ENCODE measurements at places on chromosomes 13 and 19.
A peak's percentile ranks its signal among the peaks of the same experiment; 100 is the strongest.

GRCh38 chr19:49210901-49211451, 53.4 kb downstream of the TRPM4 start:
- DNase-seq, result no peak

- no peak for DNase-seq
Measured at GRCh38 chr13:98111168-98112098, 31.5 kb upstream of the FARP1 start.

DNA sequence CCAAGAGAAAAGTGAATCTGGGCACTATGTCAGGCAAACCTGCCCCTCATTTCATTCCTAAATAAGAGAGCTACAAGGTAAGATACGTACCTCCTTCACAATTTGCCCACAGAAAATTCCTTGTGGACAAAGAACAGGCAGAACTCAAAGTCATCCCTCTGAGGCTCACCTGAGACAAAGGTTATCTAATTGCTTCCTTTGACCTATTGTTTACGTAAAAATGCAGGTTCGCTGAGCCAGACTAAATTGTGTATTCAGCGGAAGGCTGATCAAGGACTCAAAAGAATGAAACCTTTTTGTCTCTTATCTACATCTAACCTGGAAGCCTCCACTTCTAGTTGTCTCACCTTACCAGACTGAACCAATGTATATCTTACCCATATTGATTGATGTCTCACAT, 213.3 kb downstream of the POSTN start:
- DNase-seq, result no peak

DNA sequence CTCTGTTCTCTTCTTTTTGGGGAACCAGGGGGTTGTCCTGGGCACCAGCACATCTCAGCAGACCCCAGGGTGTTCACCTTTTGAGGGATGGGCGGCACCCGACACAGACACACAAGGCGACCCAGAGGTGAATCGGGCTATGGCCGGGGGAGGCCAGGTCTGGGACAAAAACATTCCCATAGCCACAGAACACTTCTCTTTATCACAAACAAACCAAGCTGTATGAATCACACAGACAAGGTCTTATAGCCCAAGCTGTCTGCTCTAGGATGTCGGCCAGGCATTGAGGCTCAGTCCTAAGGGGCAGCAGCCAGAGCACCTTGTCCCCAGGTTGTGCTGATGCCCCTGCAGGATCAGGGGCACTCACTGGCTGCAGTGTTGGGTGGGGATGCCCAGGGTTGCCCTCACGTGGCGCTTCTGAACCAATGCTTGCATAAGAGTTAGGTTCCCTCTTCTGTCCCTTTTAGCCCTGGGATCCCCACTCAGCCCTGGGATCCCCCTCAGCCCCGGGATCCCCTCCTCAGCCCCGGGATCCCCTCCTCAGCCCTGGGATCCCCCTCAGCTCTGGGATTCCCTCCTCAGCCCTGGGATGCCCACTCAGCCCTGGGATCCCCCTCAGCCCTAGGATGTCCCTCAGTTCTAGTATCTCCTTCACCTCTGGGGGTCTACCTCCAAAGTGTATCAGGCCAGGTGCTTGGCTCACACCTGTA, 26.9 kb downstream of the MAU2 start:
- DNase-seq, result no peak

DNA sequence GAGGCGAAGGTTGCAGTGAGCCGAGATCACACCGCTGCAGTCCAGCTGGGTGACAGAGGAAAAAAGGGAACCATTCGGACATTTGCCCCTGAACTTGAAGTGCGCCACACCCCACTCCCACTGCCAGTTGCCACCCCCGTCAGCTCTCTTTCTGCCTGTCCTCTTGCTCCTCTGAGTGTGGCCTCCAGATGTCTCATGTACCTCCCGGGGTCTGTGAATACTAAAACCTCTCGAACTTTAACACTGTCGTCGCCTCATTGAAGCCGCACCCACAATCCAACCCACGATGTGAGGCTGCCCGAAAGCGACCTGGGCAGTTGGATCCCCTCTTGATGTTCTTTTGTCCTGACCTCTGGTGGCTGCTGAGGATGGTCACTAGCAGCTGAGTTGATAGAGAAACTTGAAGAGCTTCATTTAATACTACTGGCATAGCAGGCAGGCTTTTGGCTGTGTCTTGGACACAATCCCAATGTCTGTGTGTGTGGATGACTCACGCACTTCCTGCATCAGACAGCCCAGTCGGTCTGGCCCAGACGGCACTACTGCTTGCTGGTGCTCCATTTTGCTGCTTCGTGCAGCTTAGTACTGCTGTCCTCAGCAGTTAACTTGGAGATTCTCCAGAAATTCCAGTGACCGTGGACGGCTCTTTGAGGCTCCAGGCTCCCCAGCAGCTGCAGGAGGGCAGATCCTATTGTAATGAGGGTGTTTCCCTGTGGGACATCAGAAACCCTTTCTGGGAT, 4.2 kb downstream of the FPR3 start:
- no peak for DNase-seq

DNA sequence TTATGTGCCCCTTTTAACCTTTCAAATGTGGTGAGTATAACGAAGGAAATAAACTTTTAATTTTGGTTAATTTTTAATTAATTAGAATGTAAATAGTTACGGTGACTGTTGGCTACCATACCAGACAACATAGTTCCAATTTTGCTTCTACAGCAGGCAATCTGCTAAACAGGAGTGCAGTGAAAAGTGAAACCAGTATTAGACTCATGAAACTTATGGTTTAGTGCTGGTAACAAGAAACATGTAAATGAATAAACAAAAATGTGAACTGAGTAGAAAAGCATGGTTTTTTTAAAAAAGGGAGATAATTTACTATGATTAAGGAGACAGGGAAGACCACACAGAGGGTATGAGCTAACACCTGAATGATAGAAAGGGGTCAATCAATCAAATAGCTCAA, 478.4 kb downstream of the PCDH9 start:
- no peak for DNase-seq

- no peak for DNase-seq
Measured at GRCh38 chr13:43377149-43377548, 353.8 kb downstream of the DNAJC15 start.

DNA sequence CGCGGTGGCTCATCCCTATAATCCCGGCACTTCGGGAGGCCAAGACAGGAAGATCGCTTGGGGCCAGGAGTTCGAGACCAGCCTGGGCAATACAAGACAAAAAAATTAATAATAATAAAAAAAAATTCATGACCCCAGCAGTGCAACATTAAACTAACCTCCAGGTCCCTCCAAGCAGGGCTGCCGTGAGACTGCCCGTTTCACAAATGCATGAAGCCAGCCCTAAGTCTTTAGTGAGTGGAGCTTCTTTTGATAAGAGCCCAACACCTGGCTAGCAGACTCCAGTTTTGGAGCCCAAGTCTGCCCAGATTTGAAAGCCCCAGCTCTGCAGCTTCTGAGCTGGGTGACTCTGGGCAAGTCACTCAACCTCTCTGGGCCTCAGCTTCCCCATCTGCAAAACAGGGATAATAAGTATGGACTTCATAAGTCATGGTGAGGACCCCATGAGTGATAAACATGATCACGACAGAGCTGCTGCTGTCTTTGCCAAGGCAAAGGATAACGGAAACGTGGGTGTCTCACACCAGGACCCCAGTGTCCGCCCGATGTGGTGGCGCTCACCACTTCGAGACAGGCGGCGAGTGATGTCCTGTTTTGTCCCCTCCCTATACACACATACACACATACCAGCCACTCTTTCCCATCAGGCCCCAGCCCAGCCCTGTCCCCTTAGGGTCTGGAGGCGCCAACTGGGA, 38.4 kb upstream of the NANOS3 start:
- DNase-seq, result no peak

DNA sequence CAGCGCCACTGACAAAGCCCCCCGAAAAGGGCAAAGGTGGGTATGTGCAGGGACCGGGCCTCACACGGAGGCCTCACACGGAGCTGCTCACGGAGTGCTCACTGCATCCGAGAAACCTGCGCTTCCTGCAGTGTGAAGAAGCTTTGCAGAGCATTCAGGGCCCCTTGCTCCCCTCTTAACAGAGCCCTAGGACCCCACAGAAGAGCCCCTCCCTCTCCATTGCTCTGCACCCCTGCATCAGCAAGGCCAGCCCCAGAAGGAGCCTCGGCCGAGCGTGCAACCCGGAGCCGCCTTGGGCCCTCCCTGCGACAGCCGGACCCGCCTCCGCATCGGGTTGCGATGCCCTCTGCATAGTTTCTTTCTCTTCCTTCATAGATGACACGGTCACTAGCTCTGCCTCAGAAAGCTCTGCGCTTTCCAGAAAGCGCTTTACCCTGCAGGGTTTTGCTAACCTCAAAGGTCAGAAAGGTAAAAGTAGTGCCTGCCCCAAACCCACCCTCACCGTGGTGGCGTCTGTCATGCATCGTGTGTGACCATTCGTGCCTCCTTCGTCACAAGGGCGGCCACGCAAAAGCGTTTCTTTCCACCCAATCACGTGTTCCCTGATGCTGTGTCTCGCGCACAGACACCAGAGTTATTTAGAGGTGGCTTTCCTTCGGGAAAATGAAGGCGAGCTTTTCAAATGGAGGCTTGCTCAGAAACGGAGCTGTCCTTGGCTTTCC, 15.7 kb upstream of the F7 start:
- no peak for DNase-seq

GRCh38 chr13:44905556-44905955, 83.7 kb downstream of the NUFIP1 start:
- no peak for DNase-seq

GRCh38 chr13:29589234-29589633, 6.3 kb downstream of the SLC7A1 start:
- DNase-seq, result no peak

DNA sequence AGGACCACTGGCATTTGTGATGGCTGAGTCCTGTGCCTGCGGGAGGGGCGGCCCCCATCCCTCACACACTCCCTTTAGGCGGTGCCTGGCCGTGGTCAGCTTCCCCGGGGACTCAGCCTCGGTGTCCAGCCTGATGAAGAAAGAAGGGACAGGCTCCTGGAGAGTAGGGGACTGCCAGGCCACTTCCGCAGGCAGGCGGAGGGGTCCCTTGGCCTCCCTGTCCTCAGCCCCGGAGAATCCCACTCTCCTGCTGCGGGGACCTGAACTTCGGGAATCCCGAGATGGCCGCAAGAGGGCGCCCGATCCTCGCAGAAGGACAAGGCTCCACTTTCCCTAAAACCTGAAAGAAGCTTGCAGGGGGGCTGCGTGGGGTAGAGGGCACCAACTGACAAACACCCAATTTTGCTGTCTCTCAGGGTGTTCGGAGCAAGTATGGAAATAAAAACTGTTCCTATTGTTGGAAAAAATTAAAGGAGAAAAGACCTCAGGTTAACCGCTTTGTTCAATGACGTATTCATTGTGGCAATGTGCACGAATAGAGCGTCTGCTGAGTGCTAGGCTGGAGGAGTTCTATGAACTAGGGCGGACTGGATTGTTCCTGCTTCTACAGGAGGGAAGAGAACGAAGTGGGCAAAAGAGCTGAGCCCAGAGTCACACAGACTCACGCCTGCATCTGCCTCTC, 297.3 kb downstream of the ZNF536 start:
- no peak for DNase-seq

DNA sequence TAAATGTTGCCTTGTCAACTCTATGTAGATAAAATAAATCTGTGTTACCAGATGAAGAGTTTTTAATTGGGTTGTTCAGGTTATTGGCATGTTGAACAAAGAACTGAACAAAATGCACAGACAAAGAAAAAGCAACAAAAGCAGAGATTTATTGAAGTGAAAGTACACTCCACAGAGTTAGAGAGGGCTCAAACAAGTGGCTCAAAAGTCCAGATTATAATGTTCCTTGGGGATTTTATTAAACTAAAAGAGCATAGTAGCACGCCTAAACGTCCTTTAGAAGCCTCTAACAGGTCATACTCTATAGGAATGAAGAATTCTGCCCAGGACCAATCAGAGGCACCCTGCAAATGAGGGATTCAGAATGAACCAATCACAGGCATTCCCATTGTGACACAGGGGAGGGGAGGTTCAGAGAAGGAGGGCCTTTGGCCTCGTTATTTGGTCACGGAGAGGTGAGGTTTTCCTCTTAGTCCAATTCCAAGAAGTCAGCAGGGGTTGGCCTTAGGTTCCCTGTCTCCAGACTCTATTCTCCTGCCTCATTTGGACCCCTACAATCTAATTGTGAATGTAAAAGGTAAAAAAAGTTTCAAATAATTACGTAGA, 12.8 kb downstream of the PSMC4 start:
- no peak for DNase-seq

DNA sequence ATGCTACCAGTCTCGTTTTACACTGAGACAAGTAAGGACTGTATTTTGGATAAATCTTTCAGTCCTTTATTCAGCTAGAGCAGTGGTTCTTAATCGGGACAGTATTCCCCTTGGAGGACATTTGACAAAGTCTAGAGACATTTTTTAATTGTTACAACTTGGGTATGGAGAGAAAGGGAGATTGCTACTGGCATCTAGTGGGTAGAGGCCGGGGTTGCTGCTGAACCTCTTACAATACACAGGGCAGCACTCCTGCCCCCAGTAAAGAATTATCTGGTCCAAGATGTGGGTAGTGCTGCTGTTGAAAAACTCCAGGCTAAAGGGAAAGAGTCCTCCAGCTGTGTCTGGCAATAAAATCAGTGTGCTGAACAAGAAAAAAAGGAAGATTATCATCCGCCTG, 334.8 kb downstream of the SLC7A1 start:
- DNase-seq, result no peak

DNA sequence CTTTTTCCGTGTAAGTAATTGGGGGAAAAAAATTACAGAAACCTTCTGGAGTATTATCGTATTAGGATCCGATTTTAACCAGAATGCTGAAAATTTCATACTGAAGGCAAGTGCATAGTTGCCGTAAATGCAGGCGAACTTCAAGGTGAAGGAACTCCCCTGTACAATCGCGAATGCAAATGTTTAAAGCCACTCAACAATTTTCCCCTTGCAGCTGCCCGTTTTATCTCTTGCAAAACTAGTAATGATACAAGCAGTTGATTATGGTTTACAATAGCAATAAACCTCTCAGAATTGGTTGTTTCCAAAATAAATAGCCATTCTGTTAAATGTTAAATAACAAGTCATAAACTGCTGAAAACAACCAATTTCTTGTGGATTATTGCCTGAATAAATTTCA, 105.7 kb downstream of the DNAJC15 start:
- DNase-seq, result no peak

- DNase-seq, result no peak
Measured at GRCh38 chr19:6531163-6531955, 533 bp downstream of the TNFSF9 start.

- peak; percentile 48 for DNase-seq
Measured at GRCh38 chr19:40811478-40812341, 12.7 kb downstream of the EGLN2 start.

DNA sequence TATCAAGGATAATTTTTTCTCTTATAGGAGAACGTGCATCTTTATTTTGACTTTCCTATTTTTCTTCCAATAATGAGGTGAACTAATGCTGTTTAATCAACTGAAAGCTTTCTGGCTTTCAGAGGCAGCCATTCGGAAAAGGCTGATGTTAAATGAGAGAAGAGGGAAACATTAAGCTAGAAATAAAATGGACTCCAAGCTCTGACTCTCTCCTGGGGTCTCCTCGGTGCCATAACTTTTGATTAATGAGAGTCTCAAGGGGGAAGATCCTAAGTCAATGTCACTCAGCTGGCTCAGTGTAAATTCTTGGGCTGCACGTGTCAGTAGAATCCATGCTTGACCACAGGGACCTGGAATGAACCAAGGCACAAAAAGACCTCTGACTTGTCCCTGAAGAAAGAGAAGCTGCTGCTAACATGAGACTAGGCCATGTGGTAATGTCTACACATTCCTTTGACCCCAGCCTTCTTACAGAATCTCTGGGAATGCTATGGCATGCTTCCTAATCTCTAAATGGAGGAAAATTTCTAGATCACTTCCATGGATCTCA, 152.2 kb upstream of the RFC3 start:
- no peak for DNase-seq

- DNase-seq, result no peak
Measured at GRCh38 chr19:32563761-32564160, 17.2 kb upstream of the PDCD5 start.

All from CD8-positive, alpha-beta memory T cell (primary cell).